HCT116 (cell line): ENCODE measurements at places on chromosomes 7 and 10.

- no peak for DNase-seq
These were observed 46.4 kb downstream of the TMEM26 start for GRCh38 chr10:61406736-61407135.

DNA sequence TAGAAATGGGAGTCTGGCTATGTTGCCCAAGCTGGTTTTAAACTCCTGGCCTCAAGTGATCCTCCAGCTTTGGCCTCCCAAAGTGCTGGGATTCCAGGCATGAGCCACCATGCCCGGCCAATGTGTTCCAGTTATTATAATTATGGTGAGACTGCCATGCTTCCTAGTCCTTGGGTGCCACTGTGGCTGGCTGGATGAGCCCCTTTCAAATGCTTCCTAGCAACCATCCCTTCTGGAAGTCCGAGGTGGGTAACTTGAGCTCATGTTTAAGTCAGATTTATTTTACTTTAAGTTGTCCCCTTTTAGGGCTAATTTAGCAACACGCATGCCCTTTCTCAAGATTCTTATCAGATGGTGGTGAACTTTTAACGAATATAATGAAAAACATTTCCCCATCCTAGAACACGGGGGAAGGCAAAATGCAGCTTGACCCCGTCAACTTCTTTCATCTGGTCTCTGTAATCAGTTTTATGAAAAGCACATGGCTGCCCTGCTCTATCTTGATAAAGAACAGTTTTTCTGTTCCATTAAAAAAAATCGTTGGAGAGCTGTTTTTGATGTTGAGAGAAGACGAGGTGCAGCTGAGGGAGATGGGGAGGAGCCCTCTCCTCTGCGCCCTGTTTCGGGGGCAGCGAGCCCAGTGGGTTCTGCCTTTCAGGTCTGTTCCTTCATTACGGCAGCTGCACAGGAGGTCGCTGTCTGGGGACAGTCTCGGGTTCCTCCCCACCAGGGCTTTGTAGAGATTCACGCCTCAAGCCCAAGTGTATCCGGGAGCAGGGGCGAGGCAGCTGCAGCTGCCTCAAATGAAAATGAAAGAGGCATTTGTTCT is 61.0 kb upstream of the MKI67 start:
- no peak for DNase-seq

- no peak for DNase-seq
These were observed 73.0 kb upstream of the ADRB1 start for GRCh38 chr10:113970641-113971040.

DNA sequence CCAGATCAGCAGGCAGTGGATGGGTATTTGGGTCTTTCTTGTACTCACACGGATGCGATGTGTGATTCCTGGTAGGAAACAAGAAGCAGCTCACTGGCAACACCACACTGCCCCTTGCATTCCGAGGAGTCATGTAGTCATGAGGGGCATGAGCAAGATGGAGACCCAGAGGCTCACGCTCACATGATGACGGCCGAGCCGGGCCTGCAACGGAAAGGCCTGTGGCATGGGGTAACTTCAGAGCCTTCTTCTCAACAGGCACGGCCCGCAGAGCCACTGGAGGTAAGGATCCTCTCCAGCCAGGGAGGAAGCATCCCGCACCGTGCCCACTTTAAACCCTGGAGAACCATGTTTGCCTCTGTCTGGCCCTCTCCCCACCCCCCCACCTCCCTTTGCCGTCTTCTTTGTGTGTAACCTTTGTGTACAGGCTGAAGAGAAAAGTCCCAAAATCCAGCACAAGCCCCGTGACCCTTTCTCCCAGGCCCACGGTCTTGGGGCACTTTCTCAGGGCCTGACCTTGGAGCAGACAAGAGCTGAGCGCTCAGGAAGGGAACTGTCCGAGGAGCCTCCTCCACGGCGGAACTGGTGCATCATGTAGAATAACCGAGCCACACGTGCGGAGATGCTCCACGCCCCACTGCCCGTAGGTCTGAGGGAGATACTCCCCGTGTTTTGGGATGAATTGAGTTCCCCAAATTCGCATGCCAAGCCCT is 516.4 kb downstream of the DNAJB6 start:
- DNase-seq, result no peak

DNA sequence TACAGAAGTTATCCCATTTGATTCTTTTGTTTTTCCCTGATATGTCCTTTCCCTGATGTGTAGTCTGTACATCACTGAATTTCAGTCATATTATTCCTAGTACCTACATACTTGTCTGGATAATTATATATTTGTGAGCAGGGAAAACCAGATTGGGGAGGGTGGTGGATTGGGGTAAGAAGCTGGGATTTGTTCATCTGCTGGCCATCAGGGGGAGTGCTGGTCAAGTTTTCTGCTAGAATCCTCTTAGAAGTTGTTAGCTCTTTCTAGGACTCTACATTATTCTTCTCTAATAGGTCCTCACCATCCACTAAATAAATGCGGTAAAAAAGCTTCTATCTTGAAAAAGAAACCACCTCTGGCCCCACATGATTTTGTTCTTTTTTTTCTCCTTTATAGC is 232.7 kb upstream of the TAC1 start:
- DNase-seq, result peak; percentile 29

- no peak for DNase-seq
These were observed 43.3 kb upstream of the PLXDC2 start for GRCh38 chr10:19772972-19773371.

- no peak for DNase-seq
These were observed 124.8 kb downstream of the ACTR3B start for GRCh38 chr7:152884321-152884720.
